ENCODE measurements at places on chromosomes 16 and 17.

DNA sequence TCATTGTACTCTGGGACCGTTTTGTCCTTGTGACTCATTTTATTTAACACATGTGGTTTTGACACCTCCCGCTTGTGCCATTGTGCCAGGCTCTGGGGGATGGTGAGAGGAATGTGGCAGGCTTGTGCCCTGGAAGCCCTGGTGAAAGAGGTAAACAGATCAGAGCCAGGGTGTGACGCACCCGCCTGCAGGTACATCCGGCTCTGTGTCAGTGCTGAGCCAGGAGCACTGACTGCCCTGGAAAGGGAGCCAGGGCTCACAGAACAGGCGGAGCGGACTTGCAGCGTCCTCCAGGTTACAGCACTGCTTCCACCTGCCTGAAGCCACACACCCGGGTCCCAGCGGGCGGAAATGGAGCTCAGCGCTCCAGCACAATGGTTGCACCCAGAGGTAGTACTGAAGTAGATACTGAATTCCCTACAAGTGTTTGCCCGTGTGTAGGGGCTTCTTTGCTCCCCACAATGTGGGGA lies 30.6 kb downstream of the CDRT15 start:
- DNase-seq: peak; percentile 93

DNA sequence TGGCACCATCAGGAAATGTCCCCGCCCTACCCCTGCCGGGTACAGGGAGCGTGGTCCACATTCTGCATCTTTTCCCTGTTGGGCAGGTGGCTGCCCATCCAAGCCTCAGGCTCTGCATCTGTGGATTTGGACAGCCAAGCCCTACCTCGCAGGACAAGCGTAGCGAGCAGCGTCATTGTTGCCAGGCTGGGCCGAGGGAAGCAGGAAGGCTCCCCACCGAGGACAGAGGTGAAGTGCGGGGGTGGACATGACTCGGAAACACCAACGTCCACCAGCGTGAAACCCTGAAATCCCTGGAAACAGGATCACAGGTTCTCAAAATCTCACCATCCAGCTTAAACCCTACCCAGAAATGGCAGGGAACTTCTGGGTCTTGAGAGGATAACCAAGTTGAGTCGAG lies 73.6 kb downstream of the SOCS1 start:
- no peak for DNase-seq

GRCh38 chr16:30533146-30533522 lies 1.5 kb downstream of the ZNF747 start:
- peak; percentile 55 for DNase-seq

GRCh38 chr16:57260294-57260929 lies 15.4 kb downstream of the ARL2BP start:
- peak; percentile 42 for DNase-seq

GRCh38 chr17:75823257-75824041 lies 20.8 kb downstream of the UNC13D start:
- peak; percentile 46 for DNase-seq

GRCh38 chr17:49193513-49194296 lies 16.7 kb downstream of the GNGT2 start:
- DNase-seq: no peak

DNA sequence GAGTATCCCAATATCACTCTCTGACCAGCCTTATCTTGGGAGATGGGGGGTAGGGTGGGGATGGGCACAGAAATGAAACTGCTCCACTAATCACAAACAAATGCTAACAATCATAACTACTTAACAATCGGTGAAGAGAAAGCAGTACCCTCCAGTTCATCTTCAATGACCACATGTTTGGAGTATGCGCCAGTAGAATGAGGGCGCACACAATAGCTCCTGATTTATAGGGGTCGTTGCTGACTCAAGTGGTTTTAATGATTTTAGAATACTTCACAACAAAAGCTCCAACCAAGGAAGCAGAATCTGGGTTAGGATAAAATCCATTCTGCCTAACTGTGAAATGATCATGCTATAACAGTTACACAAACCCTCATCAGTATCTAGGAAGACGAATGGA lies 184.4 kb downstream of the AATF start:
- no peak for DNase-seq

DNA sequence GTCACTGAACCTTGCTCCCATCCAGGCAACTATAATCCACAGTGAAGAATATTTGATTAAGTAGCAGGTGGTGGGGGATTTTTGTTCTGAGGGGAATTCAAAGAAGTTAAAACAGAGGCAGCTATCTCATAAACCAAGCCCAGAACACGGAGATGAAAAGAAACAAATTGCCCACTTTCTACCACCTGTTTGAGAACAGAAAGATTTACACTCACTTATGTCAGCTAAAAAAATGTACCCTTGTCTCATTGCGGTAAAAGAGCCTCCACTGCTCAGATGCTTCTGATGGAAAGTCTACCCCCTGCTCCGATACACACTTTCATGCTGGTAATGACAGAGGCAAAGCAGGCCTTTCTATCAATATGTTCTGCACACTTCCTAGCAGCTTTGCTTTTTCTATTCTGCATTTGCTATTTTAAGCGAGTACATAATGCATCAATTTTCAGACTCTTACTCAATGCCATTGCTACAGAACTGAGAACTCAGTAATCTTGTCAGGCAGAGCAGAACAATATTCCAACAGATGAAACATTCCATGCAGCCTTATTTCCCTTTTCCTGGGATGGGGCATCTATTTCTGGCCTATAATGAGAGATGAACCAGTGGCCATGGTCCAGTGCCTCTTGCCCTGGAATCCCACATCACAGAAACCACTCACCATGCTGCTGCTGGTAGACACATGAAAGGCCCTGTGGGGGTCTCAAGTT lies 29.0 kb downstream of the CDK5R1 start:
- DNase-seq: no peak

DNA sequence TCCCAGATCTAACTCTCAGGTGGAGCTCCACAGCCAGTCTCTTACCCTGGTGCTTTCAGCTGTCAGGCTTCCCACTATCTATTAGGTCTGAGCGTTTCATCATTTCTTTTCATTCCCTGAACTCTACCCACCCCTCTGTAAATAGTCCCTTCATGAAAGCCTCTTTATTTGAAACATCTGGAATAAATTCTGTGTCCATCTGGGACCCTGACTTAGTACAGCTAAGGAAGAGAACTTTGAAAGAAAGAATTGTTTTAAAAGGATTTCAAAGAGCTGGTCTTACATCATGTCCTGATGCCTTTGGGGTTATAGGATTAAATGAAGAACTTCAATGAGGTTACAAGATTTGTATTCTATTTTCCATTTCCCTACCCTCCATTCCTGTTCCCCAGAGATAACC lies 388.5 kb upstream of the CA10 start:
- no peak for DNase-seq

GRCh38 chr16:84308120-84308519 lies 13.4 kb downstream of the WFDC1 start:
- DNase-seq: no peak

- no peak for DNase-seq
Observed at GRCh38 chr16:23408823-23409298, 44.1 kb downstream of the COG7 start.

GRCh38 chr17:43549496-43549895 lies 3.4 kb upstream of the ETV4 start:
- no peak for DNase-seq

GRCh38 chr16:12545297-12545610 lies 258.4 kb downstream of the CPPED1 start:
- no peak for DNase-seq

DNA sequence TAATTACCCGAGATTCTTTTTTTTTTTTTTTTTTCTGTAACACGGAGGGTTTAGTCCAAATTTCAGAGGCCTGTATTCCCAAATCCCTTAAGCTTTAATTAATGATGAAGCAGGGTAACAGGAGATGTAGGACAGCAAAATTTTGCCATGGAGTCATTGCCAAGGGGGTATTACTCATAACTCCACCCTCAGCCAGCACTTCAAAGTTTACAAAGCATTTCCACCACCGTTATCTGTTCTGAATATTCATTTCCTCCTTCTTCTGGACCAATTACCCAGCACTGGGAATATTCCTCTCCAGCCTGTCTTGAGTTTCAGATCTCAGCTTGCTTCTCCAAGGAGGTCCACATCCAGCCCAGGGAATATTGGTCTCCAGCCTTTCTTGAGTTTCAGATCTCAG lies 747.5 kb upstream of the EEF2KMT start:
- no peak for DNase-seq

DNA sequence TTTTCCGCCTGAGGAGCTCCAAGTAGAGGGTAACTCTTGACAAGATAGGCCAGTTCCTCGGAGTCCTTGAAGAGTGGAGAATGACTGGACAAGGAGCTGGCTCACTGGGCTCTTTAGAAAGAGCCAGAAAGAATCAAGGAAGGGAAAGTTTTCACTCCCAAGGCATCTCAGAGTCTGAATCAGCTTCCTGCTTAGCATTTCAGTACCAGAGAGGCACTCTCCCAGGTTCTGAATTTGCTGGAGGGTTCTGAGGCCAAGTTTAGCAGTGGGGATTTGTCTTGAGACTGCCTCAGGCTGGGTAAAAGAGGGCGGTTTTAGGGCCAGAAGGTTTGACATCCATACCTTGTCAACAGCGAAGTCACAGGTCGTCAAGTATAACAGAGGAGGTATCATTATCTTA lies 25.5 kb downstream of the GP2 start:
- DNase-seq: no peak

DNA sequence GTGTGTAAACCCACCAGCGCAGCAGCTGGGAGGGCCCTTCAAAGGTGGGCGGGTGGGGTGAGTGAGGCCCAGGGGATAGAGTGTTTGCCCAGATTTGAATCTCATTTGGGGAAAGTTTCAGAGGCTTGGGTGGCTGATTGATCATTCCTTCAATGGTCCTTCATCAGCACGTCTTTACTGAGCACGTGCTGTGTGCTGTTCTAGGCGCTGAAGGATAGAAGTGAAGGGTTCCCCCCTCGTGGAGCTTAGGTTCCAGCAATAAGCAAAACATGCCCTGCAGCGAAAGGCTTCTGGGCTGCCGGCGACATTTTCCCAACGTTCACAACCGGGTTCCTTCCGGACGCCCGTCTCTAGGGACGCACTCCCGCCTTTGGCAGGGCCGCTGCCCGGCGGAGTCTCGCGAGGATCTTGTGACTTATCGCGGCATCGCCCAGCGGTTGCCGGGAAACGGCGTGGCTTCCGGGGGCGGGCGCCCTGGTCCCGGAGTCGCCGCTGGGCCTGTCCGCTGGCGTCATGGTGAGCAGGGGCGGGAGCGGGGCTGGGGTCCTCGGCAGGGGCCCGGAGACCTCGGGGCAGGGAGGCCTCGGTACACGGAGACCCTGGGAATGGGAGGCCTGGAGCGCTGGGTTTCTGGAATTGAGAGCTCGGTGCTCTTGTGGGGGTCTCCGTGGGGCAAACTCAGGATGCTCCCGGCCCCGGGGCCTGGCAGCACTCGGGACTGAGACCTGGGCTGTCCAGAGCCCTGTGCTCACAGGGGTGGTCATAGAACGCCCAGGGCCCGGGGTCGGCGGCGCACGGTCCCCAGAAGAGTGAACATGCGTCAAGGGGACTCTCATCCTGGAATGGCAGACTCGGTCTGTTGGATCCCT lies 3.2 kb upstream of the DBNDD1 start:
- peak; percentile 95 for DNase-seq

- no peak for DNase-seq
Observed at GRCh38 chr16:12252616-12253015, 276.1 kb downstream of the SNX29 start.

DNA sequence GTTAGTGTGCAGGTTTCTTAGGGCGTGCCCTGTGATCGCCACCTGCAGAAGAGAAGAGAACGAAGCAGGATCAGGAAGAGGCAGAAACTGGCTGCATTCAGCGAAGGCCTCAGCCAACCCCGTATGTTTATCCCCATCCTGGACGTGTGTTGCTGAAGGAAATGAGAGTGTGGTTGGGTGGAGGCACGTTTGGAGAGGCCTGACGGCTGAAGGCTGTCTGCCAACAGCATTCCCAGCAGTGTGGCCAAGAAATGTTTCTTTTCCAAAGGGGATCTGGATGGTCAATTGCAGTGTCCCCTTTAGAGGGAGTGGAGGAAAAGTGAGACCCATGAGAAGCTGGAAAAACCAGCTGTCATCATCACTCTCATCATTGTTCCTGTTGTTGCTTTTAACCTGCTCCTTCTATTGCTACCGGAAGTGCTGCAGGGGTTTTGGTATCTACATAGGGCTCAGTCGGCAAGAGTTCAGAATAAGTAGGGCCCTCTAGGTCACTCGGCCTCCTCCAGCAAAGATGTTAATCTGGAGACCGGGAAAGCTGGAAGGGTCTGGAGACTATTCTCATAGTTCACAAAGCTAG lies 46.5 kb upstream of the SLC47A1 start:
- no peak for DNase-seq

DNA sequence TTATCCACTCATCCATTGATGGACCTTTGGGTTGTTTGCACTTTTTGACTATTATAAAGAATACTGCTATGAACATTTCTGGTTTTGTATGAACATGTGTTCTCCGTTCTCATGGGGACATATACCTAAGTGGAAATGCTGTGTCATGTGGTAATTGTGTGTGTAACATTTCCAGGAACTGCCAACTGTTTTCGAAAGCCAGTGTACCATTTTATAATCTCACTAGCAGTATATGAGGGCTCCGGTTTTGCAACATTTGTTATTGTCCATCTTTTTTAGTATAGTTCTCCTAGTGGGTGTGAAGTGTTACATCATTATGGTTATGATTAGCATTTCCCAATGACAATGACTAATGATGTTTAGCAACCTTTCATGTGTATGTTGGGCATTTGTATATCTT lies 5.1 kb upstream of the TRIM25 start:
- DNase-seq: no peak

DNA sequence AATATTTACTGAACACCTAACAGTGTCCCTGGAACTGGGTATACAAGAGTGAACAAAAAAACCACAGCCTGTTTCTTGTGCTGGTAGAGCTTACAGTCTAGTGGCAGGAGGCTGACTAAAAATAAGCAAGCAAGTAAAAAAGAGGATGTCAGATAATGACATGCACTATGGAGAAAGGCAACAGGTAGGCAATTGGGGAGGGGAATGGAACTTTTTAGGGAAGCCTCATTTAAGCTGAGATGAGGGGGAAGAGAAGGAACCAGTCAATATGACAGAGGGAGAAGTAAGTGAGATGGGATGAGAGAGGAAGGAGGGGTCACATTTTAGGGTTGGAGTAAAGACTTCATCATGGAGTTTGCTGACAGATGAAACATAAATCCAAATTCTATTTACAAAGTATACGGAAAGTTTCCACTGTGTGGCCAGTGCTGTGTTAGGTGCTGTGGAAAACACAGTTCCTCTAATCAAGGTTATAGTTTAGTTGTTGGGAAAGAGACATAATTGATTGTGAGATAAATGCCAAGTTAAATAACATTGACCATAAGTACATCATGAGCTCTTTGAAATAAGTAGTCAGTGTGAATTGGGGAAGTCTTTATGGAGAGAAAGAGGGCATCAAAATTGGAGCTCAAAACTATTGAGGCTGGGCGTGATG lies 251.4 kb downstream of the FTO start:
- no peak for DNase-seq

- DNase-seq: peak; percentile 51
Observed at GRCh38 chr17:38922538-38923297, 2.7 kb upstream of the LASP1NB start.

DNA sequence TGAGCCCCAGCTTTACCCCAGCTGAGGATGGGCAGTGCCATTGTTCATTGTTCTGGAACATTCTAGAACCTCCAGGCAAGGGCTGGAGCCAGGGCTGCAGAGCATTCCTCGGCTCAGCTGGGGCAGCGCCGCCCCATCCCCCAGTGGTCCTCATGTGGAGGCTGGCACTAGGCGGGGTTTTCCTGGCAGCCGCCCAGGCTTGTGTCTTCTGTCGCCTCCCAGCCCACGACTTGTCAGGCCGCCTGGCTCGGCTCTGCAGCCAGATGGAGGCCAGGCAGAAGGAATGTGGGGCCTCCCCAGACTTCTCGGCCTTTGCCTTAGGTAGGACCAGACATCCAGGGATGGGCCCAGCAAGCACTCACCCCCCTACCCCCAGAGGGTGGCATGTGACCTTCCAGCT lies at the start of gene TMEM95:
Gene TMEM95, plus strand, starts transcription at position 104 of the 400 bp plus-strand sequence. Its CDS starts 49 bp downstream, at position 153.
- no peak for DNase-seq

- DNase-seq: no peak
Observed at GRCh38 chr16:3022684-3023414, 893 bp downstream of the HCFC1R1 start.
